G401 (cell line): ENCODE measurements at places on chromosomes 2 and 18. TPM values are rescaled to one million over a fixed set of nuclear protein-coding genes. Genes with fewer than 3 reads are reported as not detected.

- no peak for DNase-seq
Measured at GRCh38 chr2:239441261-239442078, 40.6 kb upstream of the HDAC4 start.

The LINC00305 gene
- not detected in 2 replicates for total RNA-seq

The IL1A gene
- not detected in 2 replicates for total RNA-seq

The CD226 gene
- total RNA-seq: 0.07 and 0.31 TPM in 2 replicates

DNA sequence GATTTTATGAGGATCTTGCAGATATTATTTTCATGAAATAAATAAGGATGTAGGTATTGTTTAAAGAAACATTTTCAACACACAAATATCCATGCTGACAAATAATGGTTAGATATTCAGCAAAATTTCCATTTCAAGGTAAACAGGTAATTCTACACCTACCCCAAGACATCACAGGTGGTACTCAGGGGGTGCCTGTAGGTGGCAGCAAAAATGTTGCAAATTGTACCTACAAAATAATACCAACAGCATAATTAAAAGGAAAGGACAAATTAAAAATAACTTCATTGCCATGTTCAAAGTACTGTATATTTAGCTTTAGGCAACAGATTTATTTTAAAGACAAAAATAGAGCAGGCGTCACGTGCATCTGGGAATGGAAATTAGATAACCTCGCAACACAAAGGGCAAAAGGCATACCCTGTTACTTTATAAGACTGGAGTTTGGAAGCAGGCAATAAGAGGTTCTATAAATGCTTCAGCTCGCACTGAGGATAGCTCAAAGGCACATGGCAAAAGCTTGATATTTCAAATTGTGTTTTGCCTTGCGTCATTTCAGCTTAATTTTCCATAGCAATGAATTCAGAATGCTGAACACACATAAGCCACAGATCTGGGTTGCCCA is 630.5 kb downstream of the TDRD15 start:
- DNase-seq: no peak

- DNase-seq: no peak
Measured at GRCh38 chr2:39492716-39493115, 55.6 kb upstream of the MAP4K3 start.

- DNase-seq: no peak
Measured at GRCh38 chr2:74919827-74920226, 38.6 kb upstream of the POLE4 start.

The PTGR3 gene
- total RNA-seq: 1.2 and 2.0 TPM in 2 replicates

GRCh38 chr2:64992990-64993389 is 3.8 kb downstream of the SLC1A4 start:
- DNase-seq: no peak

The PLEKHH2 gene
- total RNA-seq: 1.2 and 2.1 TPM in 2 replicates

DNA sequence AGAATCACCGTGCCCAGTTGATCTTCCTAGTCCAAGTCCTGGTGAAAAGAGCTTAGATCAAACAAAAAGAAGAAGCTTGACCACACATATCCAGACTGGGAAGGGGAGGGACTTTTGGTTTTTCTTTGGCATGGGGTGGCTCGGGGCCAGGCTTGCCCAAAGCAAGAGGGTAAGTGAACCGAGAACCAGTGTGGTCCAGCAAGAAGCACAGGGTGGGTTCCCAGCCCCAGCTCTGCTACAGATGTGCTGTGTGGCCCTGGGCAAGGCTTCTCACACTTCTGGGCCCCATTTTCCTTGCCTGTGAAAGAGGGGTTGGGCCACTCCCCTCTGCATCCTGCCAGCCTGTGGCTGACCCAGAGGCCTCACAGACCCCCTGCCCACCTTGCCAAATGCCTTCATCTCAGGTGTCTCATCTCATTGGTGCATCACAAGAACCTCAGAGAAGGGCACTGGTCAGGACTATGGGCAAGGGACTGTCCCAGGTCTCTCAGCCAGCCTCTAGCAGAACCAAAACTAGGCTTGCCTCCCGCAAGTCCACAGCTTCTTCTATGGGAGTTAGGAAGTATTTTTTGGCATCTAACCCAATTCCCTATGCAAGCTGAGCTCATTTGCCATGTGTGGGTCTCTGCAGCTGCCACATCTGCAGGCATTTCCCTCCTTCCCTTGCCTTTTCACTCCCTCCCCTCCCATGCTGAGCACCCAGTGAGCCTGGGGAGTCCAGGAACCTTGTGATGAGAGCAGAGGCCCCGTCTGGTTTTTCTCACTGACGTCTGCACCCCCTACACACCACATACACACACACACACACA is 6.9 kb downstream of the ATP6V1B1 start:
- no peak for DNase-seq

- DNase-seq: no peak
Measured at GRCh38 chr2:237697586-237698357, 70.4 kb downstream of the LRRFIP1 start.

- DNase-seq: no peak
Measured at GRCh38 chr2:71583876-71584275, 130.5 kb downstream of the DYSF start.

The CD8B2 gene
- not detected in 2 replicates for total RNA-seq

GRCh38 chr2:181311837-181312236 is 145.3 kb upstream of the ITGA4 start:
- DNase-seq: no peak

DNA sequence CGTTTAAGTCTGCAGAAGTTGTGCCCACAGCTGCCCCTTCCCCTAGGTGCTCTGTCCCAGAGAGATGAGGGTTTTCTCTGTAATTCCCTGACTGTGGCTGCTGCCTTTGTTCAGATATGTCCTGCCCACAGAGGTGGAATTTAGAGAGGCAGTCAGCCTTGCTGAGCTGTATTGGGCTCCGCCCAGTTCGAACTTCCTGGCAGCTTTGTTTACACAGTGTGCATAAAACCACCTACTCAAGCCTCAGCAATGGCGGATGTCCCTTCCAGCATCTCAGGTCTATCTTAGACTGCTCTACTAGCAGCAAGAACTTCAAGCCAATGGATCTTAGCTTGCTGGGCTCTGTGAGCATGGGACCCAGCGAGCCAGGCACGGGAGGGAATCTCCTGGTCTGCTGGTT is 48.1 kb downstream of the LHCGR start:
- DNase-seq: no peak

The CAPN13 gene
- total RNA-seq: not detected in 2 replicates

DNA sequence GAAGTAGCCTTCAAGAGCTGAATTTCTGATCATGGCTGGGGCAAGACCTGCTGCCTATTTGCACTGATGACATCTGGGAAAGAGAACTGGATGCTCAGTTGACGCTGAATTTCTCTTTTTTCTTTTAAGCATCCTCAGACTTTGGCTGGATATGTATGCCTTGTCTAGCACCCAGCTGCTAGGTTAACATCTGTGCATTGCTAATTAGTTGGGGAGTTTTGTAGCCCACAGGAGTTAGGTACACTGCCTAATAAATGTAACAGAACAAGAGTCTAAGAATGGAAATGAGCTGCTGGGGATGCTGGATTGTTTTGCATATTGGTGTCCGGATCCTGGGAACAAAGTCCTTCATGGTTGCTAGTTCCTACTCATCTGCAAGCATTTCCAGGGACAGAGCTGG is 40.9 kb upstream of the STPG4 start:
- no peak for DNase-seq

GRCh38 chr2:149828520-149829210 is 241.1 kb upstream of the MMADHC start:
- DNase-seq: no peak

The RUFY4 gene
- total RNA-seq: not detected in 2 replicates

- no peak for DNase-seq
Measured at GRCh38 chr2:112671801-112672200, 26.1 kb downstream of the SLC20A1 start.

DNA sequence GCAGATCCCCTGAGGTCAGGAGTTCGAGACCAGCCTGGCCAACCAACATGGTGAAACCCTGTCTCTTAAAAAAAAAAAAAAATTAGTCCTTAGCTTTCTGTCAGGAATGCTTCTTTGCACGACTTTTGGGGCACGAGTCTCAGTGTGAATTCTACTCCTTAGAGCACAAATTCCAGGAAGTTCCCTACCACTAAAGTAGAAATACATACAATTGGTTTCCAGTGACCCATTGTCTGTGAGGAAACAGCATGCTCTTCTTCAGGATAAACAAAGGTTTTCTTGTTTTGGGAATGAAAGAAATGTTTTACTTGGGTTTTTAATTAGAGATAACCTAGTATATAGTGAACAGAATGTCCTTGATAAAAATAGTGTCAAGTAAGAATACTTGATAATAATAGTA is 23.7 kb downstream of the PSMA8 start:
- no peak for DNase-seq

- DNase-seq: no peak
Measured at GRCh38 chr2:101219246-101219645, 33.4 kb upstream of the CNOT11 start.

DNA sequence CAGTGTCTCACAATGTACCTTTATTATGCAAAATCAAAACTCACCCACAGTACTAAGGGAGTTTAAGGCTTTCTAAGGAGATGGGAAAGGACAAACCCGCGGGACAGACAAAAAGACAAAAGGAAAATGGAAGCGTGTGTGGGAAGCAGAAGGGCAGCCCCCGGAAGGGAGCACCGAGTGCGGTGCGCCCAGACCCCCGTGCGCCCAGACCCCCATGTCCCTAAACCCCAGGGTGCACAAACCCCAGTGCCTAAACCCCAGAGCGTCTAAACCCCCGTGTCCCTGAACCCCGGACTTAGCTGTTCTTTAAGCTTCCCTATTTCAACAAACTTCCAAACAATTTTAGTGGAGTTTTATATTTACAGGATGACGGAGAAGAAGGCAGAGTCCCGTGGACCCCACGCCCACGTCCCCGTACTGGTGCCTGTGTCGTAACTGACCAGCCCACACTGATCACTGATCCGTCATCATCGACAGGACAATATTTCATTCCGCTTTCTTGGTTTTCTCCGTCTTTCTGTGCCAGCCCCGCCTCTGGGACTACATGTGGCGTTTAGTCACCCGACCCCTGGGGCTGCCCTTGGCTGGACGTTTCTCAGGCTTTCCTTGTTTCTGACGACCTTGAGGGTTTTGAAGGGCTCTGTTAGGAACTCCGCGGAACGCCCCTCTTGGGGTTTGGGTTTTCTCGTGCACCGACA is 76.9 kb downstream of the RTP5 start:
- no peak for DNase-seq

- DNase-seq: no peak
Measured at GRCh38 chr18:51150113-51150700, 47.3 kb downstream of the MEX3C start.

GRCh38 chr2:188378371-188378950 is 86.8 kb downstream of the GULP1 start:
- no peak for DNase-seq

DNA sequence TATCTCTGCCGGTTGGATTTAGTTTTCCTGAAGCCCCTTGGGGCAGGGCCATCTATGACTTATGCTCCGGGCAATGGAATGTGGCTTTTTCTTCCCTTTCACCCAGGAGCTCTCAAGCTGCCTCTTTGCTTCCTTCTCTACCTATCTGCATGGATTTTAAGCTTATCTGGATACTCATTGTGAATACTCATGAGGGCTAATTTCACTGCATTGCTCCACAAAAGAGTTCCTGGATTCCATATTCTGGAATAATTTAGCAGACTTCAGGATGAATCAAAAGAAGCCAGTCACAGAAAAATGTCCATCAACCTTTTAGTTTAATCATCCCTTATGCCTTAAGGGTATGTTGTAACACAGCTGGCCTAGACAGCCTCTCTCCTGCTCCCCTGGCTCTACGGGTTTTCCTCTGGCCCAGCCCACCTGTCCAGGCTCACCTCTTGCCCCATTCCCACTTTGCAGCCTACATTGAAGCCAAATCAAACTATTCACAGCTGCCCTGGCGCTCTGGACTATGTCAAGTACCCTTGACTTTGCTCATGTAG is 122.8 kb upstream of the RMDN2 start:
- no peak for DNase-seq
